DMS53 (cell line): ENCODE measurements at places on chromosomes 2 and 18.

DNA sequence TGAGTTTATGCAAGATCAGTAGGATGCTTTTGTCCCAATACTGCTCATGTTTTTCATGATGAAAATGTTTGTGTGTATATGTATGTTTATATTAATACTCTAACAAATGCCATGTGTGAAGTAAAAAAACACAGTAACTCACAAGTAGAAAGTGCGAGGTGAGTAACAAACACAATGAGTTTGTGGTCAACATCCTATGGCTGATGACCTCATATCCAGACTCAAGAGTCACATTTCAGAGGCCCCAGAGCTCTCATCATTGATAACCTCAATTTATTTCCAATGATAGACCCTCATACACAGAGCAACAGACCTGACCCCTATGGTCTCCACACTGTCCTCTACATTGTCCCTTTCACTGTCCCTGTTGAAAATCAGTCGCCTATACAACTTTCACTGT, 34.5 kb downstream of the ZNF519 start:
- no peak for DNase-seq

GRCh38 chr2:158797963-158798700, 3.0 kb downstream of the DAPL1 start:
- DNase-seq: no peak

DNA sequence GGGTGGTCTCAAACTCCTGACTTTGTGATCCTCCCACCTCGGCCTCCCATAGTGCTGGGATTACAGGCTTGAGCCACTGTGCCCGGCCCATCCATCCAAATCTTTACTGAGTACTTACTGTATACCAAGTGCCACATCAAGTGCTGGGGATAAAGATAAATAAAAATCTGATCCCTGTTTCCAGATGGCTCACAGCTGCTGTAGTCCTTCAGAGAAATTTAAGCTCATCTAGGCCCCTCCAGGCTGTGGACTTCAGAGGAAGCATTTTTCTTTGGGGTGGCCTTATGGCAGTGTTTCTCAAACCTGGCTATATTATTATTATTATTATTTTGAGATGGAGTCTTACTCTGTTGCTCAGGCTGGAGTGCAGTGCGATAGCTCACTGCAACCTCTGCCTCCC, 33.7 kb upstream of the GTF2A1L start:
- no peak for DNase-seq

GRCh38 chr2:124382067-124382618, 357.1 kb downstream of the CNTNAP5 start:
- DNase-seq: no peak

GRCh38 chr2:19251554-19251953, 106.9 kb downstream of the OSR1 start:
- DNase-seq: no peak

DNA sequence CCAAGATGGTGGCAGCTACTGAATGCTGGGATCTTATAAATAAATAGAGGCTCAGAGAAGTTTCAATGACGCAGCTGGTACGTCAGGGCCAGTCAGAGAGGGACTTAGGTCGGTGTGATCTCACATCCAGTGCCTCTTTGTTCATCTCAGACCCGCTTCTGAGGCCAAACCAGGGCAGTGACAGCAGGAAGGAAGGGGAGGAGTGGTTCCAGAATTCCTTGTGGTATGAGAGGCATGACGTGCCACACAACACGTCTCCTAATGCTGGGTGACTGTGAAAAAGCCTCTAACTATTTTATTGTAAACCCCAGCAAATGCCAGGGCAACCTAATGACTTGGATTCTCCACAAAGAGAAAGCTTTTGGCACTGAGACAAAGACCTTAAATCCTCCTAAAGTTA, 423.3 kb downstream of the LPIN1 start:
- no peak for DNase-seq

DNA sequence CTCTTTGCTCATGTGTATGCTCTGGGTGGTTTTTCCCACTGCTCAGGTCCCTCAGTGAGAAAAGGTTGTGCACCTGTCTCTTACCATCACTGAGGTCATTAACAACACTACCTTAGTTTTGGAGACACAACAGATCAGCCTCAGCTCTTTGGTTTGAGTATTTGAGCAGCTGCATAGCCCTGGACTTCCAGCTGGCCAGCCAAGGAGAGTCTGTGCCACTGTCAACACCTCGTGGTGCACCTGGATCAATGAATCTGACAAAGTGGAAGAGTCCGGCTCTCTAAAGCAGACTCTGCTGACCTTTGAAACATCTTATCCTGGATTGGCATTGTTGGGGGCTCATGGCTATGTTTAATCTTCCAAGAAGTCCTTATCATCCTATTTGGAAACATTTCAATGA, 30.0 kb downstream of the SERPINB8 start:
- peak; percentile 98 for DNase-seq

- no peak for DNase-seq
Measured at GRCh38 chr2:59786684-59787083, 766.8 kb downstream of the BCL11A start.

- DNase-seq: no peak
Measured at GRCh38 chr18:77062518-77063003, 70.0 kb downstream of the MBP start.

DNA sequence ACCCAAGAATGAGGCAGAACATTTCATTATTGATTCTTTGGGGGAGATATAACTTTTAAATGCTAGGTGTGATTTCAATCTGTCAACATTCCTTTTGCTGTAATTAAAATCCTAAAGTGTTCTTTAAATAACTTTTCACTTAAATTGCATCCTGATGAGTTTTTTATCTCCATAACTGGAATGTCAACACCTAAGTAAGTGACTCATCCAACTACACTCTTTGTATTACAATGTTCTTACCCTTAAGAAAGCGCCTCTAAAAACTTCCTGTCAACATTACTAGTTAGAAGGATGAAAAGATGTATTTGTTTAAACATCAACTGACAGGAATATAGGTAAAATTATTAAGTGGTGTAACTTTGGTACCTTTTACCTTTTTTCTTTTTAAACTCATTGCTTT, 1657.0 kb downstream of the LRP1B start:
- peak; percentile 3 for DNase-seq

DNA sequence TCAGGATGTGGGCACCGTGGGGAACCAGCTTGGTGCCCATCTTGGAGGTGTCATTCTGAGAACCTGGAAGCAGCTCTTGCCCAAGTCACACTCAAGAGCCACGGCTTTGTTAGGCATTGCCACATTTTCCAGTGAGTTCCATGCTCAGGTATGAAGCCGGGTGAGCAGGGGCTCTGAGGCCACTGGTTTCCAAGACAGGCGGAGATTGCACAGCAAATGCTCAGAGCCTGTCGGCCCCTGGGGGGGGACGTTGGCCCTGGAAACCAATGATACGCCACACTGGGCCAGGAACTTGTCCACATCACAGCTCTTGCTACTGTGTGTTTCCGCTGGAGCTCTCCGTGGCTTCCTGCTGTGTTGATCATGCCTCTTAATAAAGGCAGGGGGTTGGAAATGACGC, 52.5 kb upstream of the SALL3 start:
- DNase-seq: no peak

DNA sequence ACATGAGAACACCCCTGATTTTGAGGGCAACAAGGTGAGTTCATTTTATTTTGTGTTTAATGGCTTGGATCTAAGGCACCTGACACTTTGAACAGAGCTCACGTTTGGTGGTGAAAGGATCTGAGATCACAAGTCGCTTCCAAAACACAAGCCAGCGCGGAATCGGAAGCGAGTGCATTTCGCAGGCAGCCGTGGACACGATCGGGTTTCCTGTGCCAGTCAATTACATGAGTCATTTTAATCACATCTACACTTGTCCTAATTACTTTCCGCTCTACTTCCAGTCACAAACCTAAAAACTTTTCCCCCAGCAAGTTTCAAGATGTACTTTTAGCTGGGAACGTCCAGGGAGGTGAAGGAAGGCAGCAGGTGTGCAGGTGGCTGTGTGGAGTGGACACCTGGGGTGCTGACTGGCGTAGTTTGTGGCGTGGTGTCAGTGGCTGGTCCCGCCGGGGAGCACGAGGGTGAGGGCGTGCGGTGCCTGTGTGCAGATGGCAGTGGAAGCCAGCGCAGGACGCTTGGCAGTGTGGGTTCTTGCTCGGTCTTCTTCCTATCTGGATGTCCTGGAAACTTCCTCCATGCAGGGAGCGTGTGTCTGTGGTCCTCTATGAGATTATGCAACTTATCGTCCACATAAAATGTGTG, 75.6 kb downstream of the DCDC2C start:
- peak; percentile 13 for DNase-seq

DNA sequence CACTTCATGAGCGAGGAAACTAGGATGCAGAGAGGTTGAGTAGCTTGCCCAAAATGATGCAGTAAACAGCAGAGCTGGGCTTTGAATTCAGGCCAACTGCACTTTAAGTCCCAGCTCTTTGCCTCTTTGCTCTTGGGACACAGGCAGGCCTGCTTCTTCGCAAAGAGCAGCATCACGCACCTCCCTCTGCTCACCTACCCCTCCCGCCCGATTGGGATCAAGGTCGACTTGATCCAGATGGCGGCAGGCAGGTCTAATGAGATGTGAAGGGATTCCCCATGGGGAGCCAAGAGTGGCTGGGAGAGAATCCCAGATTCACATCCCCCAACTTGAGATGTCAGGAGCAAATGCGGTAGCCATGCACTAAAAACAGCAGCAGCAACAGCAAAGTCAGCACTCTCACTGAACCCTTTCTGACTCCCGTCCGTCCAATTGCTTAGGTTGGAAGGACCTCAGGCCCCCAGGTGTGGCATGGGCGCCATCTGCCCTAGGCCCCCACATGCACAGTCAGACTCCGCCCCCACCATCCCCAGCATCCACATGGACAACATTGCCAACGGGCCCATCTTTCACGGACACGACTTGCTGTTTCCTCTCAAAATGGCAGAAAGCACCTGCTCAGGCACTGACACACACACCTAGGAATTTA, 84.3 kb upstream of the MAP4K4 start:
- no peak for DNase-seq

GRCh38 chr2:158740621-158741020, 54.5 kb upstream of the DAPL1 start:
- DNase-seq: no peak

GRCh38 chr18:5238371-5238976, 41.4 kb upstream of the AKAIN1 start:
- peak; percentile 87 for DNase-seq

DNA sequence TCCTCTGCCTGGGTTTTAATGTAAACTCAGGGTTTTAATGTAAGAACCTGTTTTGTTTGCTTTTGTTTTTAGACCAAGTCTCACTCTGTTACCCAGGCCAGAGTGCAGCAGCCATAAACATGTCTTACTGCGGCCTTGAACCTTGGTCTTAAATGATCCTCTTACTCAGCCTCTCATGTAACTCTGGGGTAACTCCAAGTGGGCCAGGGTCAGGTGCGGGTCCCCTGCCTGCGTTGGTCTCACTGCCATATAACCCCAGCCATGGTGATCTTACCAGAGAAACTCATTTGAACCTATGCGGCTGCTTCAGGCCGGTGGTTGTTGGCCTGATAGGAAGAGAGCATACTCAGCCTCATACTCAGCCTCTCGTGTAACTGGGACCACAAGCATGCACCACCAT, 89.3 kb downstream of the AGAP1 start:
- no peak for DNase-seq

DNA sequence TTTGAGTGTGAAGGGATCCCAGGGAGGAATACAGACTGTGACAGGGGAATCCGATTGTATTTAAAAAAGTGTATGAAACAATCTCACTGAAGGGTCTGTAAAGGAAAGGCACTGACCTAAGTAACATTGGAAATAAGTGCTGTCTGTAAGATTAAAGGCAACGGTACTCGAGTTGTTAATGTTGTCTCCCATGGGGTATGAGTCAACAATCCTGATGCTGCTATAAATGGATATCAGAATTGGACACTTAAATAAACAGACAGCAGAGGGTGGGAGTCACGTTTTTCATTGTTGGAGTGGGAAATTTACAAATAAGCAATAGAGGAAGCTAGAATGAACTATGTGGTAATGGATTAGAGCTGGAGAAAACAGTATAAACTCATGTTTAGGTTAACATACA, 452.4 kb upstream of the RGPD4 start:
- DNase-seq: no peak

GRCh38 chr18:59469463-59470180, 110.6 kb upstream of the LMAN1 start:
- no peak for DNase-seq

DNA sequence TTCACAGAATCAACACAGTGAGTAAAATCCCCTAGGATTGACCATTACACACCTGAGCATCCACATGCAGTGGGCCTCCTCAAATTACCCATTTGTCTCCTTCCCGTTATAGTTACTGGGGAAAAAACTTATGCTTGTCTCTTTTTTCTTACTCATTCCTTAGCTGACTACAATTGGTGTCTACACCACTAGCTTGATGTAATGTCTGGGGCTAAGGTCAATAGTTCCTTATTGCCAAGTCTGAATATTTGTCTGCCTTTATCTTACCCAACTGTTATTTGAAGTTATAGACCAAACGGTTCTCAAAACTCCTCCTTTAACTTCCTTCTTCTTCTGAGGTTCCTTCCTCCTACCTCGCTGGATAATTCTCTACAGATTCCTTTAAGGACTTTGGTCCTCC, 41.9 kb upstream of the TMEM17 start:
- no peak for DNase-seq

- DNase-seq: peak; percentile 68
Measured at GRCh38 chr2:24721470-24721869, 71.7 kb downstream of the PTRHD1 start.

- no peak for DNase-seq
Measured at GRCh38 chr2:44269831-44270230, 5.4 kb upstream of the SLC3A1 start.

GRCh38 chr2:216370961-216371712, 1.1 kb downstream of the MARCHF4 start:
- peak; percentile 49 for DNase-seq

- no peak for DNase-seq
Measured at GRCh38 chr2:12536976-12537375, 179.8 kb upstream of the TRIB2 start.

GRCh38 chr18:63224630-63225029, 94.9 kb downstream of the BCL2 start:
- DNase-seq: peak; percentile 43

GRCh38 chr2:95017071-95017501, 8.4 kb upstream of the MAL start:
- DNase-seq: no peak

DNA sequence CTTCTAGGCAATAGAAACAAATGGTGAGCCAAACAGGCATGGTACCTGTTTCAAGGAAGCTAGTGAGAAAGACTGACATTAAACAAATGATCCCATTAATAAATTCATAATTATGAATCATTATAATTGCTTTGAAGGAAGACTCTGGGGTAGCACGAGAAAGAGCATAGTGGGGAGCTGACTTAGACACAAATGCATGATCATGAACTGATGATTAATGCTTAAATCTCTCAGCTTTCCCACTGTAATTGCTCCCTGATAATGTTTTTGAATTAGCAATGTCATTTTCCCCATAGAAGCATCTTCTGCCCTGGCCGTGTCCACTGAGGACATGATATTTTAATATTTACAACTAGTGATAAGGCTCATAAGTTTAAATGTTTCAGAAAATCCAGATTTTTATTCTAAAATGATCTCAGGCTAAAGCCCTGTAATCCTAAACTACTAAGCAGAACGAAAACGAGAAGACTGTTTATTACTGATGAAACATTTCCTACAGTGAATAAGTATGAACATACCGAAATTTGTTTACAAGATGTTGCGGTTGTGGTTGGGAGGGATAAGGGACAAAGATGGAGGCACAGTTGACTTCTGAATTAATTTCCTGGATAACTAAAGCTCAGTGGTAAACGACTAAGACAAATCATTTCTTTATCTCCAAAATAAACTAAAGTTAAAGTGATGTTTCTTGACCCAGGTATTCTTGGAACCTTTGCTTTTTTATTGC, 47.3 kb upstream of the TACR1 start:
- no peak for DNase-seq

- DNase-seq: peak; percentile 64
Measured at GRCh38 chr2:206084870-206085741, 868 bp downstream of the INO80D start.

- DNase-seq: peak; percentile 22
Measured at GRCh38 chr2:173298536-173299097, 56.1 kb upstream of the CDCA7 start.
